ENCODE measurements at places on chromosomes 12 and 14.
A peak's percentile ranks its signal among the peaks of the same experiment; 100 is the strongest.

DNA sequence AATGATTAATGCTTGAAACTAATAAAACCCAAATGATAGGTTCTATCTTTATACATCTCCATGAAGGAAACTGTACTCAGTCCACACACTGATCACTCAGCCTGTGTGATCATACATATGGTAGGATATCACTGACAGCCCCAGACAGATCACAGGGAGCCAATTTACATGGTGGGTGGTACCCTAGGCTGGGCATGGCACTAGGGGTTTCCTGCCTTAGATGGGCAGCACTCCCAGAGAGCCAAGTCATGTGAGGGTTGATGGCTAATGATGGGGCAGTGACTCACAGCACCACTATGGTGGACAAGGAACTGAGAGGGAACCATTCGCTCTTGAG is 89.6 kb upstream of the PTPRR start:
- DNase-seq = no peak

GRCh38 chr12:132099739-132100138 is 44.4 kb downstream of the DDX51 start:
- no peak for DNase-seq

GRCh38 chr14:93994919-93995682 is 2.0 kb upstream of the CCDC197 start:
- DNase-seq = peak; percentile 55

DNA sequence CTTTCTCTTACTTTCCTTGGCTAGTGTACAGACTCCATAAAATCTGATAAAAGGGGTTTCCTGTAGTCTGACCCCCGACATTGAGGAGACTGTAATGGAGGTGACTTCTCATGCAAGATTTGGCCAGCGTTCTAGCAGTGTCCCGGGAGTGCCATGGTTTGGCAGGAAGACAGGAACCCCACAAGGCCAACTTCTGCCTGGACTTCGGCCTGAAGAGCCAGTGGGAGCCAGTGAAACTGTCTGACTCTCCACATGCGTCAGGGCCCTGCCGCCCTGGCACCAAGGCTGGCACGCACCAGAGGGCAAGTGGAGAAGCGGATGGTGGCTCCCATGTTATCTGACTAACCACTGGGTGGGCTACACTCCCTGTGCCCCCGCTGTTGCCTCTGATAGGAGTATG is 70.5 kb downstream of the TMEM260 start:
- no peak for DNase-seq

GRCh38 chr12:69101505-69101904 is 137.9 kb upstream of the CPSF6 start:
- DNase-seq = no peak

GRCh38 chr12:27394676-27395075 is 51.9 kb upstream of the SMCO2 start:
- DNase-seq = no peak

DNA sequence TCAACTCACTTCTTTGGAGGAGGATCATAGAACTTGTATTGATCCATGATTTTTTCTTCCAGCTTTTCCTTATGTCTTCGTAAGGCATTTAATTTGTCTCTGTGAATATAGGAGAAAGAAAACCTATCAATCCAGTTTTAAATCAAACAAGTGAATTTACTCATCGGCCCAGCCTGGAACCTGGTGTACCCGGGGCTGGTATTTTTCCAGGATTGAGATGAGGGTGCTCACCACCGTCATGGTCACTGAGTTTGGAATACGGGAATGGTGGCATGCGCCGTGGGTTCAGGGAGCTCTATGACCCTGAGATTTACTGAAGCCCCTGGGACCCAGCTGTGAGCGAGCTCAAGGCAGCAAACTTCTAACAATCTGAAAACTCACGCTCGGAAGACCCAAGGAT is 46.5 kb upstream of the GPR68 start:
- DNase-seq = no peak

DNA sequence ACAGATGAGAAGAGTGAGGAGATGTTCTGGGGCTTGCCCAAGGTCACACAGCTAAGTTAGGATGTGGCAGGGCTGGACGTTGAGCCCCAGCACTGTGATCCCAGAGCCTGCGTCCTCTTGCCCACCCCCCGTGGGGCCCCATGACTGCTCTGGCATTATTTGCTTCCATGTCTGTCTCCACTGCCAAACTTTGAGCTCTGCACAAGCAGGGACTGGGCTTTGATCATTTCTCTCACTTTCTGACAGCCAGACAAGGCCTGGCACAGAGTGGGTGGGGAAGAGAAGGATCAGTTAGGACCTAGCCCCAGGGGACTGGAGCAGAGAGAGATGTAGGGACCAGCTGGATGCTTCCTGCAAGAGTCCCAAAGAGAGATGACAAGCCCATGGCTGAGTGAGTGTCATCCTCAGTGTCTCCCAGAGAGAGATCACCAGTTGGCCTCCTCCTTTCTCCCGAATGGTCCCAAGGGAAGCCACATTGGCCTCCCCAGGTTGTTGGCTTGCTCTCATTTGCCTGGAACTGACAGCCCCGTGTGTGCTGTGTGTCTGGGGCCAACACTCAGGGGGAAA is 126.7 kb upstream of the PWP1 start:
- no peak for DNase-seq

DNA sequence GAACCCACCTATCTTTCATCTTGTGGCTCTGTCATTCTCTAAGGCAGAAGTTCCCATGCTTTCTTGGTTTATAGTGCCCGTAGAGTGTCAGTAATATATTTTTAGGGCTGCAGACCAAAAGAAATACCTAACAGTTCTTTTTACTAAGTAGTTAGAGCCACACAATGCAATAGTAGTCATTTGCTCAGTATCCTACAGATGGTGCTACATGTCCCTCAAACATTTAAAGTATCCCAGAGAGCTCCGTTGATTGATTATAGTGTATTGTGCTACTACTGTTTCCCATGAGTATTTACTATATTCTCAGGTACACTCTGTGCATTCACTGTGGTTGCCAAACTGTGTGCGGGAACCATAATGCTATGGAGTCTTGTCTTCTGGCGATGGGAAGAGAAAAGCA is 4.7 kb upstream of the PLBD1 start:
- no peak for DNase-seq

GRCh38 chr14:102374264-102374663 is 11.5 kb downstream of the TECPR2 start:
- no peak for DNase-seq

GRCh38 chr12:12083688-12084087 is 12.9 kb downstream of the BCL2L14 start:
- no peak for DNase-seq

DNA sequence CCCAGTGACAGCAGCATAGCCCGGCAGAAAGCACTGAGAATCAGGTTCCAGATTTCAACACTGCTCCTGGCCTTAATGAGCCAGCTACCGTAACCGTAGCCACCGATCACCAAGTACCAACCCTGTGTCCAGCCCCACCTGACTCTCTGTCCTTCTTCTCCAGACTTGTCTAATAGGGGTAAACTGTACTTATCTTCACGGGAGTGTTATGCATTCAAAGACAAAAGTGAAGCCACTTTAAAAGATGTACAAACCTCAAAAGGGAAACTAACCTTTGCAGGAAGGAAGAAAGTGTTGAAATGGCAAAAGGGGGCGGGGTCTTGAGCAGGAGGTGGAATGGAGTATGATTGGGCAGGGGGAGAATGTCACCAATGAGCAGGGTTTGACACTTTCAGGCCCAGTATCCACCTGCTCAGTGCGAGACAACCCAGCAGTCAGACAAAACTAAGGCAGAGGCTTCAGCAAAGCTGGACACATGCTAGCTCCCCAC is 226.1 kb downstream of the CHST11 start:
- DNase-seq = no peak

DNA sequence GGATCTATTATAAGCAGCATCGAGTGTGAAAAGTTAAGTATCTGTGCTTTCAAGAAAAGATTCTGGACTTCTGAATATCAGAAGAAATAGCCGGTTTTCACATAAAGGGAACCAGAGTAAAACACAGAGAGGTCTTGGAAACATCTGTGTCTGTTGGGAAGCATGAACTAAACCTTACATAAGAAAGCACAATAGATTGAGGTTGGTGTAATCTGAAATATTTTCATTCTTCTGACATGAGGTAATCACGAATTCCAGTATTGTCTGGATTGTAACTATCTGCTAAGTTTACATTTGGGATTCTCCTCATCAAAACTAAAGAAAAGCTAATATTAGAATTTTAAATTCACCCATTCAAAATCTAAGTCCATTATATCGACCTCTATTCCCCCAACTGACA is 161.3 kb downstream of the CPNE8 start:
- DNase-seq = no peak

GRCh38 chr12:50411051-50411660 is 10.5 kb downstream of the LARP4 start:
- no peak for DNase-seq

- peak; percentile 68 for DNase-seq
Observed at GRCh38 chr14:93824518-93825234, 36.4 kb upstream of the PRIMA1 start.
